ENCODE measurements at places on chromosomes 7 and 10. TPM values are rescaled to one million over a fixed set of nuclear protein-coding genes. Genes with fewer than 3 reads are reported as not detected.

DNA sequence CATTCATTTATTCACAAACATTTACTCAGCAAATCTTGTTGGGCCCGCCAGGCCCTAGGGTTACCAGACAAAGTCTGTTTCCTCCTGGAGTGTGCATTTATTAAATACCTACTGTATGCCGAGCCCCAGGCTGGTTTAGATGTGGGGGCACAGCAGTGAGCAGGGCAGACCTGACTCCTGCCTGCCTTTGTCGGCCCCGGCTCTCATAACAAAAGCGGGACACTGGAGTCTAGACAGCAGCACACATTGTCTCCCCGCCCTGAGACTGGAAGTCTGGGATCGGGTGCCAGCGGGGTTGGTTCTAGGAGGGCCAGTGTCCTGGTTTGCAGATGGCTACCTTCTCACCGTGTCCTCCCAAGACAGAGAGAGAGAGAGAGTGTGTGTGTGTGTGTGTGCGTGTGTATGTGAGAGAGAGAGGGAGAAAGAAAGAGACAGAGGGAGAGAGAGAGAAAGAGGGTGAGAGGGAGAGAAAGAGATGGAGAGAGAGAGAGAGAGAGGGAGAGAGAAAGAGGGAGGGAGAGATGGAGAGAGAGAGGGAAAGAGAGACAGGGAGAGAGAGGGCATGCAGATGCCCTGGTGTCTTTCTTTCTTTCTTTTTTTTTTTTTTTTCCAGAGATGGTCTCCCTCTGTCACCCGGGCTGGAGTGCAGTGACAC is 25.9 kb downstream of the ELFN1 start:
- DNase-seq, result peak; percentile 10

DNA sequence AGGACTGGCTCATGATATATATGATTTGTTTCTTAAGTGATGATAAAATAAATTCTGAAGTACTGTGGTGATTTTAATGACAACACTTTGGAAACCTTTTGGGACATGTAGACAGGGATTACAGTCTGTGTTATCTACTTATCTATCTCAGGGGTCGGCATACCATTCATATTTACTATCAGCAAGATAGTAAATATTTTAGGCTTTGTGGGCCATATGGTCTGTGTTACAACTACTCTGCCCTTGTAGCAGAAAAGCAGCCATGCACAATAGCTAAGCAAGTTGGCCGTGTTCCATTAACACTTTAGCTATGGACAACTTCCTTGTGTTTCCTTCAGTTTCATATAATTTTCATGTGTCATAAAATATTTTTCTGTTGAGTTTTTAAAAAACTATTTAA is 97.8 kb upstream of the PRPS1L1 start:
- peak; percentile 36 for DNase-seq

HABP2 gene
- total RNA-seq, result not detected

DNA sequence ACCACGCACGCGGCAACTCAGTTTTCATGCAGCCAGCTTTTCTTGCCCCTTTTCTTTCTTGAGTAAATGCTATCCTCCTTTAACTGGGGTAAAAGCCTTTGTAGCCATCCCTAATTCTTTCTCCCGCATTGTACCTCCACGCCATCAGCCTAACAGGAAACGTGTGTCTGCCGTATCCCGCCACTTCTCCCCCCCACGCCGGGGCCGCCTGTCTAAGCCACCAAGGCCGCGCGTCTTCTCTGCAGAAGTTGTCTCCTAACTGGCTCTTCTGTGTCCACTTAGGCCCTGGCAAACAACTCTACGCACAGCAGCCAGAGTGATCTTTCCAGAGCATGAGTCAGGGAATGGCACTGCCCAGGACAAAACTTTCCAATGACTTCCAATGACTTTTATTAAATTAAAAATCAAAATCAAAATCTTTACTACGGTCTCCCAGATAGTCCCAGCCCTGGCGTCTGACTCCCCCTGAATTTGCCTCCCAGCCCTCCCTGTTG is 74.6 kb downstream of the XRCC2 start:
- peak; percentile 32 for DNase-seq

DNA sequence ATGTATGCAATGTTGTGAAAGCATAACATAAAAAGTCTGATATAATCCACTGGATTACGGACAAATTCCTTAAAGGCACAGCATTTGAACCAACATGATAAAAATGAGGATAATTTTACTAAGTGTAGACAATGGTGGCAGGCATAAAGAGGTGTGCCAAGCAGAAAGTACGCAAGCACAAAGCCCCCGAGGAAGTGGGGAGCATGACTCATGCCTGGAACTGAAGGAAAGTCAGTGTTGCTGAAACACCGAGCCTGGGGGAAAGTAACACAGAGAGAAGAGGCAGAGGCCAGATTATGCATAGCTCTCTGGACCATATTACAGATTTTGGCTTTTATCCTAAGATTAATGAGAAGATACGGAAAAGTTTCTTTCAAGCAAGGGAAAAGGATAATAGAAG is 490.0 kb upstream of the PHF14 start:
- DNase-seq, result no peak

- no peak for DNase-seq
Observed at GRCh38 chr7:65839846-65840245, 33.0 kb upstream of the VKORC1L1 start.

HOXA1 gene
- 1.5 TPM for total RNA-seq

DNA sequence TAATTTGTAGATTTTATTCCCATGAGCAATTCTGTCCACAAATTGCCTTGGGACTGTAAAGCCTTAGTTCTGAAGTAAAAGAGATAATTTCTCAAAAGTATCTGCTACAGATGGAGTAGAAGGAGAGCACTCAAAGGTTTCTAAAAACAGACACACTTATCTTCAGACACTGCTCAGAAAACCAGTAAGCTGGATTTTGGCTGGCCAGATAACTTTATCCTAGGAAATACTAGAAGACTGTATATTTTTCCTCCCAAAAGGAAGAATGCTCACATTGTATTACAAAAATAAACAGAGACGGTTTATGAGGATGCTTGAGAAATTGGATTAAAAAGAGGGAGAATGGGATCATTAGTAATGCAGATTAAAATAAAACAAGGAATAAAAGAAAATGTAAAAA is 178.0 kb upstream of the IGFBP3 start:
- no peak for DNase-seq

ELOVL3 gene
- total RNA-seq, result 2.7 TPM

DNA sequence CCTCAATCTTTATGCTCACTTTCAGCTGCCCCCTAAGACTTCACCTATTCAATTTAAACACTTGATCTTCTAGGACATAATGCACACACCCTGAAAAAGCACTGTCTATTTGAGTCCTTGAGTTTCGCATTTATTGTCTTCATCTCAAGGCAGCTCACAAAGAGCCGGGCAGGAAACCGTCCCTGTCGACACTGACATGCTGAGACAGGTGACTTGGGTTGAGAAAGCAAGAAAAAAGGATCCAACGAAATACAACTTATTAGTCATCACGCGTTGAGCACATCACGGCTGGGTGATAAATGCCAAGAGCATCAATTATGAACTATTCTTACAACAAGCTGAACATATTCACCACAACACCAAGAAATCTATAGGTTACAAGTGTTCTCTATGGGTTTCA is 91.1 kb downstream of the CALN1 start:
- DNase-seq, result no peak

GPR158 gene
- under 0.01 TPM for total RNA-seq

PHYH gene
- total RNA-seq, result 38.9 TPM

CHN2 gene
- under 0.01 TPM for total RNA-seq

DNA sequence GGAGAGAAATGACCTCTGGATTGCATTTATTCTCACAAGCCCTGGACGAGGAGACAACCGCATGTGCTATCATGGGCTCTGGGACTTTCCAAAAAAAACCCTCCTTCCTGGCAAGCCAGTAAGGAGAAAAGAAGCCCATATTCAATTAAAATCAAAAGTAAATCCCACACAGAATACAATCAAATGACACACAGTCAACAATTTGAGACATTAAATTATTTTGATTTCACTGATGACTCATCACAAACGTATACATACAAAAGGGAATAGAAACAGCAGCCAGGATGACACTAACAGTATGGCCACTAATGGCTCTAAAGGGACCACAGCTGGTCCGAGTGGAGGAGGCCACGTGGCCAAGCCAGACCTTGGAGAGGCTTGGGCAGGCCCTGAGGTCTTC is 24.9 kb downstream of the LRRC20 start:
- no peak for DNase-seq

GRCh38 chr7:2289111-2289586 is 25.1 kb downstream of the SNX8 start:
- no peak for DNase-seq

ADCYAP1R1 gene
- not detected for total RNA-seq

DNA sequence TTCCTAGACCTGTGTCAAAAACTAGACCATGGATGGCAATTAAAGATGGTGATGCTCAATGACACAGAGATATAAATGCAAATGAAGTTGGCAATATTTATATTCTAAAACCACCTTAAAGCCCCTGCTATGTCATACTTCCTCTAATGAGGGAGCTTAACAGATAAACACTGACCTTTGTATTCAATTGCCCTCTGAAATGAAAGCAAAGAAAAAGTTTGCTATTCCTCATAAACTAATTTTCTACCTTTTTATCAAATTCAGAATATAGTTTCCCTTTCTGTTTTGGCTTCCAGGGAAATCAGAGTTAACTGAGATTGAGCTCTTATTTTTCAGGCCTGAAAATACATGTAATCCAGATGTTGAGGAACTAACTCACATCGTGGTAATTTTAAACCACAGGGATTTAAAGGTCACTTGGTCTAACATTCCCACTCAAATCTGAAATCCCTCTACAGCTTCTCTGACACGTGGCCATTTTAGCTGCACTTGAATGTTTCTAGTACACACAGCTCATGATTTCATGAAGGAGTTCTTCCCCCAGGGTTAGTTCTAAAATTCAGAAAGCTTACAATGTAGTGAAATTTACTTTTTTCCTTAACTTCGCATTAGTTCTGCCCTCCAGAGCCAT is 37.9 kb upstream of the ABCB5 start:
- no peak for DNase-seq

UNC5B gene
- total RNA-seq, result 135 TPM

- DNase-seq, result no peak
Observed at GRCh38 chr10:74743401-74743800, 83.0 kb upstream of the KAT6B start.

DNA sequence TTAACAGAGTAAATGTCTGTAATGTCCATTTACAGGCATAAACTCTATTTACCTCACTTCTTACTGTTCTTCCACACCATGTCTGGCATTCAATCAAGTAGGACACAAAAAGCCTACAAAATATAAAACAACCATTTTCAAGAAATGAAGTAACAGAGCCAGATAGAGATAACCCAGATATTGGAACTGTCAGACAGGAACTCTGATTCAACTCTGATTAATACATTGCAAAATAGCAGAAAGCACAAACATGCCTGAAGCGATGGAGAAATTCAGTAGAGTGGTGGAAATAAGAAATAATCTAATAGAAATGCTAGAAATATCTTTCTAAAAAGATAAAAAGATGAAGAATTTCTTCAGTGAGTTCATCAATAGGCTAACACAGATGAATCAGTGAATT is 964.4 kb downstream of the PCDH15 start:
- DNase-seq, result no peak

FAM25A gene
- total RNA-seq, result not detected

DNA sequence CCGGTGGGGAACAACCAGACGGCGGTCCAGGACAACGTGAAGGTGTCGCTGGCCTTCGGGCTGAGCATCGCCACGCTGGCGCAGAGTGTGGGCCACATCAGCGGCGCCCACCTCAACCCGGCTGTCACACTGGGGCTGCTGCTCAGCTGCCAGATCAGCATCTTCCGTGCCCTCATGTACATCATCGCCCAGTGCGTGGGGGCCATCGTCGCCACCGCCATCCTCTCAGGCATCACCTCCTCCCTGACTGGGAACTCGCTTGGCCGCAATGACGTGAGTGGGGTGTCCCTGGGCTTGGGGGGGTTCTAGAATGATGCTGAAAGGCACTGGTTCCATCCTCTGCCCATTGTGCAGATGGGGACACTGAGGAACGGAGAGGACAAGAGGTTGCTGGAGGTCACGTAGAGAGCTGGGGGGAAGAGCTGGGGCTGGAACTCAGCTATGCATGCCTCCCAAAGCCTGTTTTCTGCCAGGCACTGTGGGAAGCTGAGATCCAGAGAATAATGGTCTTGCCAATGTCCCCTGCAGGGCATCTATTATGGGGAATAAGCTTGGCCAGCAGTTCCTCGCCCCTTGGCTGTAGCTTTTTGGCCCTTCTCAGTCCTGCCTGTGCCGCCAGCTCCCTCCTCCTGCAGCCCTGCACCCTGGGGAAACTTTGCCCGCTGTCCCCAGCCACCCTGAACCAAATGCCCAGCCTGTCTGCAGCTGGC is 523 bp downstream of the AQP1 start:
- no peak for DNase-seq

DNA sequence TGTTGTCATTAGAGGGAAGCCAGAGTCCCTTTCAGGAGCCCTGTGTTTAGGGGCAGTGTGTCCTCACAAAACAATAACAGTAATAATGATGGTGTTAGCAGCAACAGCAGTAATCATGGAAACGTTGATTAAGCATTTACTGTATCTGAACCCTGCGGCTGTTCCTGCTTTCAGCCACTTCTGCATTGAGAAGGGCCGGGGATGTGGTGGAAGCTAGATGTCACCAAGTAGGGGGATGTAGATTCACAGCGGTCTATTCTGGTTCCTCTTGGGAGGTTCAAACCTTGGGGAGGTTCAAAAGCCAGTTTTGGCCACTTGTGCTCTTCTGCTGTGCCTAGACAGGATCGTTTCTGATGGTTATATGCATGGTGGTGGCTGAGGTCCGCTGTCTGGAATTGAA is 44.8 kb downstream of the PRPF18 start:
- DNase-seq, result no peak

DNA sequence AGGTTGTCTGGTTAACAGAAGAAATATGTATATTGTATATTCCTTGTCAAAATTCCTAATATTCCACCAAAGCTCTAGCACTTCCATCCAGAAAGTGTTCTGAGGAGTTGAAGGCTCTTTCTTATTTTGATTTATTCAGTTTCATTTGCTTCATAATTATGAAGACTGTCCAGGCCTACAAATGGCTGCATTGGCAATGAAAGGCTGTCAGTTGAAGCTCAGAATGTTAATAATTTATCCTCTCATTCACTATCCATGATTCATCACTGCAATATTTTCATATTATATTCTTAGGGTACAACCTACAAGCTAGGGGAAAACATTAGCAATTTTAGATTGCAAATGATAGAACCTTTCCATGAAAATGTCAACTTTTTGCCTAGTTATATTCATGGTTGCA is 57.3 kb downstream of the ARID5B start:
- DNase-seq, result peak; percentile 30

ZNF804B gene
- total RNA-seq, result not detected

SPDYE8 gene
- total RNA-seq, result not detected

GRCh38 chr7:148014541-148014940 is 576.0 kb upstream of the C7orf33 start:
- no peak for DNase-seq

TMEM26 gene
- total RNA-seq, result 6.5 TPM

GRCh38 chr10:12898271-12898670 is 103.2 kb downstream of the CCDC3 start:
- no peak for DNase-seq

- DNase-seq, result no peak
Observed at GRCh38 chr7:124779194-124779593, 13.6 kb upstream of the GPR37 start.

DNA sequence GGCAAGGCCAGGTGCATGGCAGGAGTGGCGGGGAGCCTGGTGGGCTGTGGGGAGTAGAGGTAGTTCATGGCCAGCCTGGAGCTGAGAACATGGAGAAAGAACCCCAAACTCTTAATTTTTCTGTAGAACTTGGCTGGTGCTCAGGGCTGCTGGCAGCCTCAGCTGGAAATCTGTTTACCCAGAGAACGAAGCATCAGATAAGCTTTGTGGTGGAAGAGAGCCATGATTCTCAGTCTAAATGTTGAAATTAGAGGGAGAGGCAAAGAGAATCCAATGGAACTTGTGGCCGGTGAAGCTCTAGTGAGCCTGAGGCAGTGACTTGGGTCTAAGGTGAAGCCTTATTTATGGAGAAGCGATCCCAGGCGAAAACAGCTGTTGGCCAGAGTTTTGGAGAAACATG is 126.4 kb downstream of the CCDC3 start:
- no peak for DNase-seq

Measured in osteoblast (primary cell).